Stimulated activated CD4-positive, alpha-beta T cell treated with anti-CD3 and anti-CD28 coated beads, Interleukin-1b, Interleukin-23, amount 100 ng/mL, for 48 hours (primary cell): ENCODE measurements at places on chromosomes 6 and 20.

- no peak for DNase-seq
Observed at GRCh38 chr6:163429858-163430448, 15.4 kb downstream of the QKI start.

DNA sequence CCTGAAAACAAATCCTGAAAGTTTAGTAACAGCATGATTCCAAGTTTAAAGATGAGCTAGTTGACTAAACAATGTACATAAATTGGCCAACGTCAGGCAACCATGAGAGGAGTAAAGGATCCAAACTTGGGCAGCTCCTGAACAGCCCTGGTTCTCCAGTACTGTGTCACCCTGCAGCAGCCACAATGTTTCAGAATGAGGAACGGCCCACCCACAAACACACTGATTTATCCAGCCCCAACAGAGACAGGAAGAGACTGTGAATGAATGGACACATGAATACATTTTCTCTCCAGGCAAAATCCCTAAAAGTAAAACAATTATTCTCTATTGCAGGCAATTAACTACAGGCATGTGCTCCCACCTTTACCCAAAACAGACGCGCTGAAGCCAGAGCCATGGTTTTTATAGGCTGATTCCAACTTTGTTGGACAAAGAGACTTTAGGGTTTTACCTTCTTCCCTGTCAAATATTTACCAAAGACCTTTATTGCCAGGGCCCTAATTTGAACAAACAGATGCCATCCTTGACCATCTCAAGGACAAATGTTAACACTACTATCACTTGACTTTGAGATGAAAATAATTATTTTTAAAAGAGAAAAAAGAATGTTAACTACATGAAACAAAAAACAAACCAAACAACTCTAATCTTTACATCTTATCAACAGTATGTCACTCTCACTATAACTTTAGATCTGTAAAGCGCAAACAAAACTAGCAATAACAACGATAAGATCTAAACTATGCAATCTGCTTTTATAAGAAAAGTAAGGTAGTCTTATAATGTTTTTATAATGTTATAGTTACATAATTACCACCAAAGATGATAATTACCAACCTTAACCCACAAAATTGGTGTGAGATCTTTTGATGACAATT lies 22.9 kb downstream of the CNKSR3 start:
- DNase-seq, result no peak

- no peak for DNase-seq
Observed at GRCh38 chr20:44123251-44123650, 63.7 kb downstream of the JPH2 start.

DNA sequence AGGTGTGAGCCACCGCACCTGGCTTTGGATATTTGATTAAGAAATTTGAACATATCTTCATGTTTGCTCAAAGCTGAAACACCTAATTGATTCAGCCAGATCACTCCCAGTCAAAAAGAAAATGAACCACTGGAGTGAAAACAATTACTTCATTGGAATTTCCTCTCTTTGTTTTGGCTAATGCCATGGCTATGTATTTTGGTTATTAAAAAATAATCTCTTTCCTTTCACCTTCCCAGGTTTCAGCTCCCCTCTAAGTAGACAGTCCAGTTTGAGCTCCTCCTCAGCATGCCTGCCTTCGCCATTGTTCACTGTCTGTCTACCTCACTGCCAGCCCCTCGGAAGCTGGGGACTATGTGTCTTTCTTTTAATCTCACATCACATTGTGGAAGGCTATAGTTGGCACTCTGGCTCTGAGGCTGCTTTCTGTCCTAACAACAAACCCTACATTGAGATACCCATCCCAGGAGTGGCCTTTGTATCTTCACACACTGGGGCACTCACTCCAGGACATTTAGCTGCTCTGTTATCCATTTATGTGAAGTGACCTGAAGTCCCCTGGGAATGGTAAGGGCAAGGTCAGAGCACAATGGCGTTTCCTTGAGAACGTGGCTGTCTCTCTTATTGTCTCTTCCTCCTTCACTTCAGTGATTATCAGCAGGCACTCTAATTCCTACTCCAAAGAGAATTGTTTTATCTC lies 764.0 kb upstream of the CITED2 start:
- no peak for DNase-seq

- DNase-seq, result no peak
Observed at GRCh38 chr6:3538536-3538935, 81.7 kb upstream of the SLC22A23 start.
